ENCODE measurements at places on chromosomes 6 and 20.

DNA sequence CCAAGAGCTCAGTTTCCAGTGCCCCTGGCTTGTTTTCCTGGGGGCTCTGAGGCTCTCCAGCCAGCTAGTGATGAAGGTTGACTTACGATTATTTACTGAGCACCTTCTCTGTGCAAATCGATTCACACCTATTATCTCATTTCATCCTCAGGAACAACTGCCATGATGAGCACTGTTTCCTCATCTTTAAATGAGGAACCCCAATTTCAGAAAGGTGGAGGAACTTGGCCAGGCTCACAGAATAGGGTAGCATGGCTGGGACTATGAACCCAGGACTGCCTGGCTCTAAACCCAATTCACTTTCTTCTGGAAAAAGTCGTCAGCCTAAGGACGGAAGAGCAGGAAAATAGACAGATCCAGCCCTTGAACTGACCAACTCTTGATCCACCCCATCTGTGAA lies 3.5 kb upstream of the BPI start:
- DNase-seq = no peak

DNA sequence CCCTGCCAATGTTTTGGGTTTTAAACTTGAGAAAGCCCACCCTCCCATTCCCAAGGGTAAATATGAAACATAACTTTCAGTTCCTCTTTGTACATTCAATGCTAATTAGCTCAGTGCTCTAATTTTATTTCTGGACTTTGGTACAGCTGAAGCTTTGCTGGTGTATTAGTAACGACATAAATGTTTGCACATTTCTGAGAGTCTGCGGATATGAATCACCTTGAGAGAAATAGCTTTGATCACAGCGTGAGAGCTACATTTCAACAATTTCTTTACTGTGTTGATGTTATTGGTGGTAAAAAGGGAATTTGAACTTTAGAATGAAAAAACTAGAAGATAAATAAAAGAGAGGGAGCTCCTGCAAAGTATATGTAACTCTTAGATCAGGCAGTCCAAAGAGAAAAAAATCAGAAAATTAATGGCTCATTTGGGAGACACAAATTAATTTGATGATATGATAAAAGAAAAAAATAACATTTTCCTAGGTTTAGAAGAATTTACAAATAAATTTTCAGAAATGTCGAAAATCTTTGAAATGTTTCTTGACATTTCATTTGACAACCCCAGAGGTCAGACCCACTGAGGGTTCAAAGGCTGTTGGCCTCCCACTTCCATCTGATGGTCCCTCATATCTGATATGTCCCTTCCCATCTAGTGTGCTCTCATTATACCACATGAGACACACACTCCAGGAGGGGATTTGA lies 38.5 kb upstream of the CAP2 start:
- no peak for DNase-seq

DNA sequence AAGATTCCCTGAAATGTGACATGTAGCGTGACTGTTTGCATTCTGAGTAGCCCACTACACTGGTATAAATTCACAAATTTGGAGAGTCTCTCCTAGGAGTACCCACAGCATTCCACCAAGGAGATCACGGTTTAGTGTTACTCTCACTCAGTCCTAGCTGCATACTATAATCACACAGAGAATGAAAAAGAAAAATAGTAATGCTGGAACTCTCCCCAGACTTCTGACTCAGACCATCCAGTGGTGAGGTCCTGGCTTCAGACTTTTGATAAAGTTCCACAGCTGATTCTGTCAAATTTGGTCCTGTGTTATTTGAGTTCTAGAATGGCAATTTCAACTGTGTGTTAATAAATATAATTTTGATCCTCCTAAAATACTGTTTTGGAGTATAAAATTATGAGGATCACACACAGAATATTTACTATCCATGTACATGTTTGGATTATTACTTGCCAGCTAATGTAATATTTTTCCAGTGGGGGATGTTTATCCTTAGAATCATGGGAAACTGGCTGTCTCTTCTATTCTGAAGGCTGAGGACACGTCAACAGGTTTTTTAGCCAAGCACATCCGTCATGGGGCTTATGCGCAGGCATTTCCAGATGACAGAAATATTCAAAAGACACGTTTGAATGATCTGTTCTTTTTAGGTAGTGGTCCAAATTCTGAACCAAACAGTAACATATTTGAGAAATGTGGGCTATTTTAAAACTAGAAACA lies 5.1 kb upstream of the KIAA0408 start:
- no peak for DNase-seq

GRCh38 chr20:23508449-23509229 lies 17.7 kb downstream of the CST8 start:
- DNase-seq = no peak

GRCh38 chr6:44735630-44735963 lies 348.1 kb downstream of the CDC5L start:
- peak; percentile 7 for DNase-seq

DNA sequence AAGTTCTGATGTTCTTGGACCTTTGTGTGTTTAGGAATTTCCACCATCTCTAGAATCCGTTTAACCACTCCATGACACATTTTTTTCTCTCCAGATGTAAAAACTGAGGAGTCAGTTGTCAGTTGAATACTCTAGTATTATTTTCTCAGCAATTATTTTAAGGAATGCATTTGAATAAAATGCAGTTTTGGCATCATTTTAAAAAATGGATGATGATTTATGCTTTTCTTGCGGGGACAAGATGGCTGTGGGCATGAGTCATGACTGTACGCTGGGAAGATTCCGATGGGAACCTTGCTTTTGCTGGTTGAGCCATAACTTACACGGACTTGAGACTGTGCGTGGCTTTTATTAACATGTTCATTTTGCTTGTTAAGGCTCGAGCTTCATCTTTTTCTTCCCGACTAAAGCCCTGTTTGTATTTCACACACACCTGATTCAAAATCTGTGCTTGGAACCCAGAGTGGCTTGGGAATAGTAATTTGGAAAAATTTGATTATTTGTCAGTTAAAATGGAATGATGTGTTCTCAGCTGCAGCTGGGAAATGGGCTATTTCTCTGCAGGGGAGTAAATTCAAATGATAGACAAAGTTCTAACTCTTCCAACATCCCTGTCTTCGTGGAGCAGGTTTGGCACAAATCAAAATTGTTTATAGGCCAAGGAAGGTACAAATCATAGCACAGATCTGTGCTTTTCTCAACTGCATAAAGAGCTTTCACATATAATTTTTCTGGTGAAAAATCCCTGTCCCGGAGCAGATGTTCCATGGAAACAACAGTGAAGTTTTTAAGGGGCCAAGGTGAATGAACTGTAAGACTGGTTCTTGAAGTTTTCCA lies 470.5 kb upstream of the JAG1 start:
- DNase-seq = no peak

- no peak for DNase-seq
Measured at GRCh38 chr6:24454452-24454851, 34.9 kb downstream of the GPLD1 start.

DNA sequence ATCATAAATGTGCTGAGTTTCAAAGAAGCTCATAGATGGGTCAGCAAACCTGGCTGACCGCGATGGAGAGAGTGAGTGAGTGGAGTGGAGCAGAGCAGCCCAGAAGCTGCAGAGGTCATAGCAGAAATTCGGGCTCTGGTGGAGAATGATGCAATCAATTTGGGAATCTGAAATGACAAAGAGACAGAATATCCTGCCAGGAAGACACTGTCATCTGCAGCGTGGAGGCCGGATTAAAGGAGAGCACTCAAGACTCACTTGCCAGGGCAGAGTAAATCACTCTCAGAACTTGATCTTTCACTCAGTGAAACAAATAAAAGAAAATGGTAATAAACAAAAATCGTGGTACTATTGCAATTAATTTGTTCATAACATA lies 109.6 kb upstream of the RREB1 start:
- no peak for DNase-seq

DNA sequence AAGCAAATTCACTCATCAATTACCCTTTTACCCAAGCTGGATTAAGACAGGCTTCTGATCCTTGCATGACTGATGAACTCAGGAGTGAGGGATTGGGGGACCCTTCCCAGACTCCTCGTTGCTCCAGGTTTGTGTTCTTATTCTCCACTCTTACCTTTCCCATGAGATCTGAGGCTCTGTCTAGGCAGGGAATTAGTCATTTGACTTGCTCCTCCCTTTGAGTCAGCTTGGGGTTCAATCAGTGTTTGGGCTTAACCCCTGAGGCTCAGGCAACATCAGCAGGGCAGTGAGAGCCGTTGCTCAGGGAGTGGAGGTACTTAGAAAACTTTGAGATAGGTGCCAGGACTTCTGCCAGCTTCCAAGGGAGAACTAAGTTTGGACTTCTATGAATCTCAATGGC lies 20.7 kb upstream of the TOX2 start:
- no peak for DNase-seq

DNA sequence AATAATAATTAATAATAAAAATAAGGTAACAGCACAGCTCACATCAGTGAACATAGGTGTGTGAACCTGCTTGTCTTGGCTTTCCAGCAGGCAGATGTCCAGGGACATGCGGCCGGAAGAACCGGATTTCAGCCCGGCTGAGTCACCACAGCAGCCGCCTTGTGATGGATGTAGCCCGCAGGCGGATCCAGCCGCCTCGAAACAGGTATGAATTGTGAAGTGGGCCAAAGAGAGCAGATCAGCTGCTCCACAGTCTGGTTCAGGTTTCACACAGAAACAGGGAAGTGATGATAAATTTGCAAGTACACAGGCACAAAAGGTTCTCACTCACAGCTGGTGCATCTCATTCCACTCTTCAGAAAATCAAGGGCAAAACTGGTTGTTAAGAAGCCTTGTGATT lies 55.1 kb downstream of the ID4 start:
- no peak for DNase-seq

GRCh38 chr6:35486005-35486925 lies 10.6 kb downstream of the TEAD3 start:
- DNase-seq = no peak

GRCh38 chr6:3383525-3383924 lies 73.3 kb downstream of the SLC22A23 start:
- no peak for DNase-seq

DNA sequence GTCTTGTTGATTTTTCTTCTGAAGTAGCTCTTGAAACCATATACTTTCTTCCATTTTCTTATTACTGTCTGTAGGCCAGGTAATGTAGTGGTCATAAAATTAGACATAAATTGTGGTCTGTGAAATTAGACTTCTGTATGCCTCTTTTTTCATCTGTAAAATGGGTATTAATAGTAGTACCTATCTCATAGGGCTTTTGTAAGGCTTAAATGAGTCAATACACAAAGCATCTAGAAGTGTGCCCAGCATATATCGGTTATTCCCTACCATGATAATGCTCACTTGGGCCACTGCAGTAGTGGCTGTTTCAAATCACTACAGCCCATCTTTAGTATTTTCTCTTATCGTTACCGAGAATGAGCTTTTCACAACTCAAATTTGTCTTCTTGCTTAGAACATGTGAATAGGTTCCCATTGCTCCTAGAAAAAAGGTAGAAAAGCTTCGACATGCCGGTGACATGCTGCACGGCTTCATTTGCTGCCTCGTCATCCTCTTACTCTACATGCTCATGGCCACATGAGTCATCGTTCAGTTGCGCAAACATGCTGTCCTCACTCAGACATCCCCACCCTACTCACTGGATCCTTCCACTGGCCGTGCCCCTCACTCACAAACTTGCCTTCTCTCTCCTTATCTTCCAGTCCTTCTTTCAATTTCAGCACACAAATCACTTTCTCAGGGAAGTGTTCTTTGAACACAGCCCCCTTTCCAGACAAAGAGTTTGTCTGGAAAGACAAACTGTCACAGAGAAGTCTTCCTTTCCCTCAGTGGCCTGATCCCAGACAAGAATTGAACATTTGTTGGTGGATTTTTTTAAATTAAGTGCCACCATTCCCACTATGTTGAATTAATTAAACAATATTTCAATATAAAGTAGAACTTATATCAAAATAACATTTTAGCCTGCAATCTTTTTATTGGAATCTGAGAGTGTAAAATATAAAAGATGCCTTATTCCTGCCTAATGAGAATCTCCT lies 32.2 kb upstream of the ERVFRD-1 start:
- DNase-seq = peak; percentile 8

GRCh38 chr20:23874747-23875146 lies 4.8 kb downstream of the CST5 start:
- no peak for DNase-seq

DNA sequence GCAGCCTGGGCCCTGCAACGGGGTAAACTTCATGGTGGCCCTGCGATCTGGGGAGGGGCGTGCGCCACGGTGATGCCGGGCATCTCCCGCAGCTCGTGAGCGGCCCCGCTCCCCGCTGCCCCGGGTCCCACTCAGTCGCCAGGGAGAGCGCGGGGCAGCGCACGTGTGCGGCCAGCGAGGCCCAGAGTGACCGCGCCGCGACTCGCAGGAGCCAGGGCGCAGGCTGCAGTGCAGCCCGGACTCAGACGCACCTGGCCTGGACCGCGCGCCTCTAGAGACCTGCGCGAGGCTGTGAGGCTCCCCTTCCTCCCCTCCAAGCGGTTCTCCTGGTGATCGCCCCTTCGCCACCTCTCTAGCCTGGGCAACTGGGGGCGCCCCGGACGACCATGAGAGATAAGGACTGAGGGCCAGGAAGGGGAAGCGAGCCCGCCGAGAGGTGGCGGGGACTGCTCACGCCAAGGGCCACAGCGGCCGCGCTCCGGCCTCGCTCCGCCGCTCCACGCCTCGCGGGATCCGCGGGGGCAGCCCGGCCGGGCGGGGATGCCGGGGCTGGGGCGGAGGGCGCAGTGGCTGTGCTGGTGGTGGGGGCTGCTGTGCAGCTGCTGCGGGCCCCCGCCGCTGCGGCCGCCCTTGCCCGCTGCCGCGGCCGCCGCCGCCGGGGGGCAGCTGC lies 652 bp downstream of the BMP6 start:
- no peak for DNase-seq

GRCh38 chr20:969868-970267 lies 32.2 kb downstream of the RSPO4 start:
- no peak for DNase-seq

DNA sequence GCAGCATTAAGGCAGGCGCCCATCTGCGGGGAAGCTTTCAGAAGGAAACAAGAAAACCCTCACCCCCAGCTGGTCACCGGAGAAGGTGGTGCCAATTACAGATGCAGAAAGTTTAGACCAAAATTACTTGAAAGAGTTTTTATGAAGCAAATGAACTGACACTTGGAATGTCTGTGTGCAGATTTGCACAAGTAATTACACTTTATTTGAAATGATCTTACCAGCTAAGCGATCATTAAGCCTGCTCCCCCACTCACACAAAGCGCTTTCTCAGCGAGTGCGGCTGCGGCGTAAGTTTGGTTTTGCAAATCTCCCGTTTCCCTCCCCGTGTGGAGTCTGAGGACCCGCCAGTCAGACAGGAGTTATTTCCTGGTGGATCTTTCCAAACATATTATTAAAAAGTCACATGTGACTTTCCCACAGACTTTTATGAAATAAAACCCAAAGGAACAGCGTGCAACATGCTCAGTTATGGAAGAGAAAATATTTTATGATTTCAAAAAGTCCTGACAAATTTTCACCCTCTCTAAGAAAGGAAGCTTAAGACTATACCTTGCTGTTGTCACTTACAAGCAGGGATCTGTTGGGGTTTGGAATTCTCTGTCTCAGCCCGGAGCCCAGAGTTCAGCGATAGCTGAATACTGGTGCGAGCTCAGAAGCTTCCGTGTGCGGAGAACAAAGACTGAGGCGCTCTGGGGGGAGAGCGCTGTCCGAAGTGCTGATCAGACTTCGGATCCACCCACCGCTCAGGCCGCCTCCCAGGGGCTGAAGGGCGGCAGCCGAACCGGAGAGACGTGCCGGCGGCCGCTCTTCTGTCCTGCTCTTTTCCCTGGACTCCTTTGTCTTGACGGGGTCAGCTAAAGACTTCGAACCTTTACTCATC lies 2.7 kb upstream of the MYT1 start:
- DNase-seq = peak; percentile 11

- no peak for DNase-seq
Measured at GRCh38 chr6:32147401-32148132, 4.2 kb downstream of the PRRT1 start.

Measured in stimulated activated CD4-positive, alpha-beta T cell treated with anti-CD3 and anti-CD28 coated beads, Interleukin-1b, Interleukin-23, amount 100 ng/mL, for 48 hours (primary cell).